Smooth muscle cell of trachea (primary cell): ENCODE measurements at places on chromosomes 7 and 10. TPM values are rescaled to one million over a fixed set of nuclear protein-coding genes. Genes with fewer than 3 reads are reported as not detected.

Gene PTPRE
- 0.15 and 1.7 TPM in 2 replicates for total RNA-seq

Gene WDFY4
- under 0.01 TPM in 1 of 2 replicates, not detected in the other for total RNA-seq

Gene C10orf143
- 0.87 and 1.2 TPM in 2 replicates for total RNA-seq

Gene C10orf67
- total RNA-seq, result under 0.01 and 0.44 TPM in 2 replicates

Gene CLDN4
- 1.3 and 1.7 TPM in 2 replicates for total RNA-seq

Gene DPYSL4
- total RNA-seq, result 1.3 and 4.2 TPM in 2 replicates

Gene CAMK2B
- total RNA-seq, result 0.15 and 0.33 TPM in 2 replicates
